ENCODE measurements at places on chromosomes 7 and 10.

GRCh38 chr10:70352401-70353097, 29.9 kb downstream of the LRRC20 start:
- DNase-seq, result no peak

- peak; percentile 4 for DNase-seq
Observed at GRCh38 chr7:34900891-34901513, 136.3 kb downstream of the DPY19L1 start.

- DNase-seq, result peak; percentile 23
Observed at GRCh38 chr10:72765051-72765745, 73.3 kb downstream of the MCU start.

DNA sequence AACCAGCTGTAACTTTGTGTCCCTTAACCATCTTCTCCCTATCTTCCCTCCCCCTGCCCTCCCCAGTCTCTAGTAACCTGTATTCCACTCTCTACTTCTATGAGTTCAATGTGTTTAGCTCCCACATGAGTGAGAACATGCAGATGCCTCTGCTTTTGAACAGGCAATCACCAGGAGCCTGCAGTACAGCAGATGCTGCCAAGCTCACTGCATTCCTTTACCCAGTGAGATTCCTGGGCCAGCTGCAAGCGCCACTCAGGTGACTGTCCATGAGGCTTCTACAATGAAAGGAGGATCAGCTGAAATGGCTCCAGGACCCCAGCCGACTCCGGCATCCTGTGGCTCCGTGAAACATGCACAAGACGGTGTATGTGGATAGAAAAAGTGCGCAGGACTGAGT, 15.7 kb downstream of the GRID1 start:
- DNase-seq, result no peak

DNA sequence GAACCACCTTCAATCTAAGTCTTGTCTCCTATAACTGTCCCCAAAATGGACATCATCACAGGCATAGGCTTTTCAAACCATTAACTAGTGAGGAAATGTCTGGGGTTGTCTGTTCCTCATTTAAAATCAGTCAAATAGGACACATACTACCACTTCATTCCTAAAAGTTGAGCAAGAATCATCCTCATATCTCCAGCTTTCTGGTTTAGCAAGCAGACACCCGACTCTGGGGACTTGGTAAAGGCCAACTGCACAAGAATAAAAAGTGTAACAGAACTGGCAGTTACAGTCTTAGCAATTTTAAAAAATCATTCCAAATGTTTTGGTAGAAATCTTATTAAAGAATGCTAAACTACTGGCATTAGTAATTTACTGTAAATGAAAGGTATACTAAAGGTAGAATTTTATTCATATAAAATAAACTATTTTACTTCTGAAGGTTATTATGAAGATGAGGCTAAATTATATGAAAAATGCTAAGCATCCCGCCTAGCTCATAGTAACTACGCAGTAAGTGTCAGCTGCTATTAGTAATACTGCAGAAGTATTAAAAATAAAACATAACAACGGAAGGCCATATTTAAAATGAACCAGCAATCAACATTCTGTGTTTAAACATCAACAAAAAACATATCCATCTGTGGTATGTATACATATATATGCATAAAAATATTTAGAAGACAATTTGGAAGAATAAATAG, 60.8 kb downstream of the ZNF438 start:
- DNase-seq, result peak; percentile 56

- no peak for DNase-seq
Observed at GRCh38 chr7:33449847-33450246, 320.5 kb downstream of the BBS9 start.

- peak; percentile 33 for DNase-seq
Observed at GRCh38 chr7:107551936-107552335, 11.8 kb downstream of the COG5 start.

- no peak for DNase-seq
Observed at GRCh38 chr7:17311952-17312351, 13.5 kb downstream of the AHR start.

DNA sequence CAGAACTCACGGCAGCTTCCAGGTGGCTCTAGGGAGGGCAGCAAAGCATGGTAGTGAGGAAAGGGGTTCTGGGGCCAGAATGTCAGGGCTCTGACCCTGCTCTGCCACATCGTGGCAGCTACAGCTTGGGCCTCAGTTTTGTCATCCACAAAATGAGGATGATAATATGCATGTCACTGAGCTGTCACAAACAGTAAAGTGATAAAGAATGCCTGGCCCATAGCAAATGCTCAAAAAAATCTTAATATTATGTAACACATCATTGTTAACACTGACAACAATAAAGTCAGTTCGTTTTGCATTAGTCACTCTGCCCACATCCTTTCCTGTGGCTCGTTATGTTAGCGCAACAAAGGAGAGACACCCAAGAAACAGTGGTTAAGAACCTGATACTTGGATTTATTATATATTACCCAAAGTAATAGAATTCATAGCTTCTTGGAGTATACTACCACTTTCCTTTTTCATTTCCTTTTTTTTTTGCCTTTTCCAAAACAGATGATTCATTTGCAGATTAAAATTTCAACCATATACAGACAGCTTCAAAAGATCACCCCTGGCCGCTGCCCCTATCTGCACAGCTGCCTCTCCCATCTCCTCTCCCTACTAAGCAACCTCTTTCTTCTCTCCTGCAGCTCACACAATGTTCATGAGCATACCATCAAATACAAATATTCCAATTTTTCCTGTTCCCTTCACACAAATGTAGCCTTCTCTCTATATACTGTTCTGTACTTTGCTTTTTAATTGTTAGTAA, 45.5 kb upstream of the DDC start:
- peak; percentile 74 for DNase-seq
